ENCODE measurements at places on chromosomes 11 and 22.

DNA sequence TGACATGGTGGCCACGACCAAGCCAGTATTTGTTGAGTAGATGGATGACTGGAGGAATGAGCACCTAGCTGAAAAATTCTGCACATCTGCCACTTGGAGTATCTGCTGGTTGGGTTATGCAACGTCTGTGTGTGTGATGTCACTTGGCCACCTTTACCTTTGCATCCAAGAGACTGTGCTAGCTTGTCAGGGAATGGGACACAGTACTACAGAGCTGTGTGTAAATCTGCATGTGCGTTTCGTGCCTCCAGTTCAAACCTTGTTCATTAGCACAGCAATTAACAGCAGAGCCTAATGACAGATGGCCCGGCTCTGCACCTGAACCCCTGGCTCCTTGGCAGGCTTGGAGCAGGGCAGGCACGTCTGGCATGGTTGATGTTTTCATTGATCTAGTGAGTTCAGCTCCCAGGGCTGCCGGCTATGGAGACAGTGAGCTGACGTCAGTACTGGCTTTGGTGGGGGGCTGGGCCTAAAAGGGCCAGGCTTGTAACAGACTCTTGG, 188.4 kb upstream of the NAV2 start:
- DNase-seq, result no peak

GRCh38 chr22:24101966-24102365, 79.3 kb upstream of the SUSD2 start:
- no peak for DNase-seq

GRCh38 chr11:5923427-5923776, 18.6 kb upstream of the OR56A3 start:
- DNase-seq, result no peak

GRCh38 chr11:1195682-1196515, 27.0 kb upstream of the MUC5B start:
- DNase-seq, result no peak

DNA sequence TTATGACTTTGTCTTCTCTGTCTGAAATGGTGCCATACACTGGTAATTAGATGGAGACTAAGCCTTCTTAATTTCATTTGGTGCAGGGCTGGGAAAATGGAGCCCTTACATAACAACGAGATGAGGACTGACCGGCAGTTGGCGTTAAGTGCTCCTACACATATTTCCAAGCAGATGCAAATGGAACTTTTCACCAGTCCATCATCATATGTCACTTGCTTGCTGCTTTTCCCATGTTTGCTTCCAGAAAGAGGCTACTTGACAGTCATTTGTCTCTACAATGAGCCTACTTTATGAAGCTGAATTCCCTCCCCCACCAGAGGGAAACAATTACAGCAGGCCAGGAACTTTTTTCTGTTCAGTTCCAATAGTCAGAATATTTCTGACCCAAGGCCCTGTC, 32.6 kb downstream of the SVIP start:
- DNase-seq, result no peak

Measured in Caki2 (cell line).